ENCODE measurements at places on chromosomes 6 and 20. TPM values are rescaled to one million over a fixed set of nuclear protein-coding genes. Genes with fewer than 3 reads are reported as not detected.

ADGRF5 gene
- 2.9 TPM for total RNA-seq

PXT1 gene
- total RNA-seq, result not detected

TNFRSF6B gene
- 13.7 TPM for total RNA-seq

DEFB132 gene
- not detected for total RNA-seq

FAM217A gene
- total RNA-seq, result not detected

HLA-A gene
- 1,056 TPM for total RNA-seq

MUC22 gene
- total RNA-seq, result not detected

ZC2HC1B gene
- not detected for total RNA-seq

- H3K27me3 ChIP-seq, result no peaks in the 10 kb centered on the region
- H3K27ac ChIP-seq, result no peak overlapping the region
- H3K4me3 ChIP-seq, result no peak overlapping the region
- H3K36me3 ChIP-seq, result no peaks in the 10 kb centered on the region
Observed at GRCh38 chr20:24943731-24944130, 5.3 kb upstream of the CST7 start.

- no peak overlapping the region for H3K27ac ChIP-seq
- no peak for DNase-seq
- H3K4me1 ChIP-seq, result peaks cover 7% of the 10 kb centered on the region
- no peak overlapping the region for H3K4me3 ChIP-seq
Observed at GRCh38 chr20:63578224-63579016, 4.4 kb upstream of the HELZ2 start.

DNA sequence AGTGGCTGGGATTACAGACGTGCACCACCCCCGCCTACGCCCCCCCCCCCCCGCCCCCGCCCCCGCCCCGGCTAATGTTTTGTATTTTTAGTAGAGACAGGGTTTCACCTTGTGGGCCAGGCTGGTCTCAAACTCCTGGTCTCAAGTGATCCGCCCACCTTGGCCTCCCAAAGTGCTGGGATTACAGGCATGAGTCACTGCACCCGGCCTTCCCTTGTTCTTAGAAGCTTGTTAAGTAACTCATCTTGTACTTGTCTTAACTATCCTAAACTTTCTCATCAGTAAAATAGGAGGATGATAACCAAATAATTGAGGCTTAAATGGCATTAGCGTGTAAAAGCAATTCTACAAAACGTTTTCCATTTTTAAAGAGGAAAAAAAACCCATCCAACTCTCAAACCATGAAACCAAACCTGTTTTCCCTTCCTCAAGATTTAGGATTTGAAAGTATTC, 4.2 kb downstream of the CDYL start:
- H3K4me3 ChIP-seq, result no peak overlapping the region
- peaks cover 53% of the 10 kb centered on the region for H3K4me1 ChIP-seq
- H3K27me3 ChIP-seq, result no peaks in the 10 kb centered on the region
- H3K27ac ChIP-seq, result no peak overlapping the region
- no peaks in the 10 kb centered on the region for H3K36me3 ChIP-seq

- no peaks in the 10 kb centered on the region for H3K27me3 ChIP-seq
- H3K4me3 ChIP-seq, result no peak overlapping the region
- peaks cover 7% of the 10 kb centered on the region for H3K4me1 ChIP-seq
- no peak overlapping the region for H3K27ac ChIP-seq
Observed at GRCh38 chr6:35239581-35239980, 20.0 kb upstream of the ZNF76 start.

DNA sequence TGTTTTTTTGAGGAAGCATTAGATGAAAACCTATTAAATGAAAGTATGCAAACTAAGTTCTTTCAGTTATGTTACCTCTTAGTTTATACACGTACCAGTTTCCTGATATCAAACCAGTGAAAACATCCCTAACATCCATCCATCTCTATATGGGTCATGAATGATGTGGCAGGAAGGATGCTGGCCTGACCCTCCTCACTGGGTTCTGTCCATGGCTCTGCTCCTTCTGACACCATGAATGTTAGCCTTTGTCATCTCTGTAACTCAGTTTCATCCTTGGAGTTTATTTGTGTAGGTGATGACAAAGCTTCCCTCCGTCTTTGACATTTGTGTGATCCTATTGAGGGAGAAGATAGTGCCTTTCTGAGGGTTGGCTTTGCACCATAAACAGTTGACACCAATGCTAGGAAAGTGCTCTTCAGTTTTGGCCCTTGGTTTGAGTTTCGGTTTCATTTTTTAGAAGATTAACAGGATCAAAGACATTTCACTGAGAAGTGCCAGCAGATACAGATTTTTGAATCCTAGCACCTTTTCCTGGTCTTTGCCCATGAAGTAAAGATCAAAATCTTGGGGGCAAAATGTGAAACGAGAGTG, 72.0 kb upstream of the SCGN start:
- H3K27ac ChIP-seq, result no peak overlapping the region
- H3K4me1 ChIP-seq, result no peaks in the 10 kb centered on the region
- no peak for DNase-seq
- no peak overlapping the region for H3K4me3 ChIP-seq
- no peaks in the 10 kb centered on the region for H3K36me3 ChIP-seq

DNA sequence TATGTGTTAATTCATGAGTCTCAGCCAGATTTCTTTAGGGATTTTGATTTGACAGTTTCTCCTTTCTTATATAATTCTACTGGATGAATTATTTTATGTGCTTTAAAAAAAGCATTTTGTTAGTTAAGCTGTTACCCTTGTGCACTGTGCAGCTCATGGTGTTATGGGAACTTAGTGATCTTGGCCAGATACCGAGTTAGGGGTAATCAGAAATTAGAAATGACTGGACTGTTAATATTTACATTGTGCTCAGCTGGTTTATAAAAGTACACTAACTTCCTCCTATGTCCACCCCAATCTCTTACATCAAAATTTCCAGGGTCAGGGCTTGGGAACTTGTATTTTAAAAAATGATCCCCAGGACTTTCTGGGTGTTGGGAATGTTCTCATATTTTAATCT, 260.0 kb downstream of the ZFAND3 start:
- peaks cover 18% of the 10 kb centered on the region for H3K4me1 ChIP-seq
- H3K27ac ChIP-seq, result no peak overlapping the region
- H3K36me3 ChIP-seq, result peaks cover 5% of the 10 kb centered on the region
- H3K4me3 ChIP-seq, result no peak overlapping the region
- DNase-seq, result no peak
- H3K27me3 ChIP-seq, result no peaks in the 10 kb centered on the region

DNA sequence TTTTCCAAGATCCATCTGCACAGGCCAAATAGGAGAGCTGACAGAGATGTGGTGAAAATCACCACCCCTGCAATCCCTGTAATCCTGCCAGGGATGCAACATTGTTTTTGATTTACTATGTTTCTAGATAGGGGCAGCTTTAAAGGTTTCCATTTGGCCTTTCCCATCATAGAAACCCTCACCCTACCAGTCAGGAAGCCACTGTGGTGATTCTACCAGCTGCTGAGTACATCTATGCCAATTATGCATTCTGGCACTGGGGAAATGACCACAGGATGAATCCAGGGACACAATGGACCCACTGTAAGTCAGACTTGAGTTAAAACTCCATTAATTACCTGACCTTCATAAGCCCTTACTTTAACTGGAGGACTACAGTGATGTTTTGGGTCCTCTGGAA, 130.4 kb downstream of the TNFRSF21 start:
- no peaks in the 10 kb centered on the region for H3K36me3 ChIP-seq
- no peaks in the 10 kb centered on the region for H3K27me3 ChIP-seq
- H3K27ac ChIP-seq, result no peak overlapping the region
- no peaks in the 10 kb centered on the region for H3K4me1 ChIP-seq
- no peak overlapping the region for H3K4me3 ChIP-seq

DNA sequence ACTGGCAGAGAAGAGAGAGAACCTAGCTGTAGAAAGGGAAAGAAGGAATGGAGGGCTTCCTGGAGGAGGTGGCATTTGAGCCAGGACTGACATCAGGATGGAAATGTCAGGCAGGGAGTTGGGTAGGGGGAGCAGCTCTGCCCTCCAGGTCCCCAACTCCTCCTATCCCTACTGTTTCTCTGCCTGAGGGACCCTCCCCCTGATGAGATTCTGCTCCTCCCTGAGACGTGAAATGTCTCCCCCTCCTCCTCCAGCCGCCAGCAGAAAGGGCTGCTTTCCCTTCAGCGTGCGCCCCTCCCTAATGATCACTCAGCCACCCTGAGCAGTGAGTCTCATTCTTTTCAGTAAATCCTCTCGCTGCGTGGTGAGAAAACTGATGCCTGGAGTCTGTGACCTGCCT, 40.6 kb downstream of the HLA-DPB1 start:
- no peak overlapping the region for H3K4me3 ChIP-seq
- DNase-seq, result no peak
- no peaks in the 10 kb centered on the region for H3K36me3 ChIP-seq

- no peaks in the 10 kb centered on the region for H3K27me3 ChIP-seq
- no peak overlapping the region for H3K27ac ChIP-seq
- H3K36me3 ChIP-seq, result no peaks in the 10 kb centered on the region
Observed at GRCh38 chr6:25469797-25470388, 182.1 kb upstream of the SCGN start.

DNA sequence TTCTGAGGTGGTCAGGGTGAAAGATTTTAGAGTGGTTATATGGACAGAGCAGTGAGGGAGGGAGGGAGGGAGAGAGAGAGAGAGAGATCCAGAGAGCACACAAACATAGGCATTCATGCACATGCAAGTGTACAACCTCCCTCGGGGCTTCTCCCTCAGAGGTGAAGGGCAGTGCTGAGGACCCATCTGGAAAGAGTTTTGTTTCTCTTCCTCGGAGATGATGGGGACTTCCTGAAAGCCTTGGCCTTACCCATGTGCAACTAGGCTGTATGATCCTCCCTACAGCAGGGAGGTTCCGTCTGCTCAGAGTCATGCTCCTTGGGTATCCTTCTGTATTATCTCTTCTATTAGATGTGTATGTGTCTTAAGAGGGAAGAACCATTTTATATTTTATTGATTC, 21.4 kb upstream of the TSPYL1 start:
- H3K36me3 ChIP-seq, result no peaks in the 10 kb centered on the region
- H3K27me3 ChIP-seq, result no peaks in the 10 kb centered on the region
- no peak for DNase-seq
- no peak overlapping the region for H3K27ac ChIP-seq
- no peaks in the 10 kb centered on the region for H3K4me1 ChIP-seq
- H3K4me3 ChIP-seq, result no peak overlapping the region

DNA sequence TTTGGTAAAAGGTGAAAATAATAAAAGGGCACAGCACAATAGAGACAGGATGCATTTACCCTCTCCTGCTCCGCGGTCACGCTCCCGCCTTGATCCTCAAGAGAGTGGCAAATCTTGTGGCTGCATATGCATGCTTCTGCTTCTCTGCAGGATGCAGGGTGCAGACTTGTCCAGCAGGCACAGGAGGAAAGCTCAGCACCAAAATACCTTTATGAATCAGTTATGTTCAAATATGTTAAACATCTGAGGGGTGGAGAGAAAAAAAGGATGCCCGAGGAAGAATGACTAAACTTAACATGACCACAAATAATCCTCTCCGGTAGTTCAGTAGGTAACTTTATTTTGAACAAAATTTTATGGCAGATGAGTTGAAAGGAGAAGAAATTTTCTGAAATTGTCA, 366.1 kb upstream of the SOX4 start:
- peaks cover 8% of the 10 kb centered on the region for H3K36me3 ChIP-seq
- H3K4me3 ChIP-seq, result no peak overlapping the region
- no peak for DNase-seq
- H3K27ac ChIP-seq, result no peak overlapping the region
- no peaks in the 10 kb centered on the region for H3K27me3 ChIP-seq
- no peaks in the 10 kb centered on the region for H3K4me1 ChIP-seq

GRCh38 chr6:6494677-6495076, 93.8 kb upstream of the LY86 start:
- no peak overlapping the region for H3K4me3 ChIP-seq
- no peak overlapping the region for H3K27ac ChIP-seq
- H3K36me3 ChIP-seq, result no peaks in the 10 kb centered on the region

DNA sequence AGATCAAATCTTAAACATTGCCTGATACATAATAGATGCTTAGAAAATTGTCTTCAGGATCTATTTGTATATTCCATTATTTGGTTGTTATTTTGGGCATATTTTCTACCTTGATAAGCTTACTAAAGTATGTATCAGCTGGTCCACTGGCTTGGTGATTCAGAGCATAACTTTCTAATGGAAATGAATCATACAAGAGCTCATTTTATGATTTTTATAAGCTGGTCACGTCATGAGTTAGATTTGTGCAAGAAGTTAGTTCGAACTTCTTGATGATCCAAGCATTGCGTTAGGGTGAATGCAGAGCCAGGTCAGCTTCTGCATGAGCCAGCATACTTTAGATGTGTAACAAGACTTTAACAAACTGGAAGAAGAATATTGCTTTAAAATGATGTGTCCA, 144.5 kb upstream of the FLRT3 start:
- DNase-seq, result no peak
- no peak overlapping the region for H3K4me3 ChIP-seq
- no peaks in the 10 kb centered on the region for H3K4me1 ChIP-seq
- no peaks in the 10 kb centered on the region for H3K27me3 ChIP-seq
- H3K36me3 ChIP-seq, result no peaks in the 10 kb centered on the region
- no peak overlapping the region for H3K27ac ChIP-seq

DNA sequence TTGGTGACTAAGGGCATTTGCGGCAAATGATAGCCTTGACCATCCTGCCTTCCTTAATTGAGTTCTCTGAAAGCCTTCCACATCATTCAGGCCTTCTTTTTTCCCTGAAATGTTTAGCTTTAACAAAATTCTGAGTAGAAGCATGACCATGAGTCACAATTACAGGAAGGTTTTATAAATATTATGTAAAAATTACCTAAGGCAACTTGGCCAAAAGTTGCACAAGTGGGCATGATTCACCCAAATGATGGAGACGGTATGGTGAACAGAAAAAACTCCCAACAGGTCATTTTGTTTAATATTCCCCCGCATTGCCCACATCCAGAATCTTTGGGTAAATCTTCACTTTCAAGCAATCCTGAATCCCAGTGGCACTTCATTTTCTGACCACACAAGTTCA, 37.0 kb downstream of the MC3R start:
- H3K27ac ChIP-seq, result no peak overlapping the region
- H3K4me1 ChIP-seq, result no peaks in the 10 kb centered on the region
- DNase-seq, result no peak

- no peak overlapping the region for H3K27ac ChIP-seq
- H3K36me3 ChIP-seq, result no peaks in the 10 kb centered on the region
- DNase-seq, result no peak
- H3K27me3 ChIP-seq, result no peaks in the 10 kb centered on the region
- no peak overlapping the region for H3K4me3 ChIP-seq
Observed at GRCh38 chr6:159681191-159681880, 11.7 kb downstream of the SOD2 start.

GRCh38 chr6:163113358-163113962, 301.1 kb upstream of the QKI start:
- no peak for DNase-seq
- H3K27me3 ChIP-seq, result no peaks in the 10 kb centered on the region
- H3K27ac ChIP-seq, result no peak overlapping the region
- no peak overlapping the region for H3K4me3 ChIP-seq

DNA sequence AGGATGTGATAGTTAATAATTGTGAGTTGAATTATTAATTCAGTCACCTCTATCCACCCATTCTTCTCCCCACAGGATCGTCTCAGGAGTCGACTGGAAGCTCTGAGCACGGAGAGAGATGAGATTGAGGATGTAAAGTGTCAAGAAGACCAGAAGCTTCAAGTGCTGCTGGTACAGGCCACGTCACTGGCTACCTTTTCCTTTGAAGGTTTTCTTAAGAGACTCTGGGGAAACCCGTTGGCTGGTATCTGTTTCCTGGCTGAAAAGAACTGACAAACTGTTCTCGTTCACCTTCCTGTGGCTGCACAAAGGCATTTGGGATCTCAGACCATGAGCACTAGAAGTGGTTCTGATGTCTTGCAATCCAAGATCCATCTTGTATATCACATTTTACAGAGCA, 3.8 kb downstream of the TRIM15 start:
- no peak overlapping the region for H3K27ac ChIP-seq
- H3K4me1 ChIP-seq, result peaks cover 10% of the 10 kb centered on the region
- H3K27me3 ChIP-seq, result peaks cover 20% of the 10 kb centered on the region

All from transverse colon (tissue), 4 donors.